ENCODE measurements at places on chromosomes 11 and 22.

DNA sequence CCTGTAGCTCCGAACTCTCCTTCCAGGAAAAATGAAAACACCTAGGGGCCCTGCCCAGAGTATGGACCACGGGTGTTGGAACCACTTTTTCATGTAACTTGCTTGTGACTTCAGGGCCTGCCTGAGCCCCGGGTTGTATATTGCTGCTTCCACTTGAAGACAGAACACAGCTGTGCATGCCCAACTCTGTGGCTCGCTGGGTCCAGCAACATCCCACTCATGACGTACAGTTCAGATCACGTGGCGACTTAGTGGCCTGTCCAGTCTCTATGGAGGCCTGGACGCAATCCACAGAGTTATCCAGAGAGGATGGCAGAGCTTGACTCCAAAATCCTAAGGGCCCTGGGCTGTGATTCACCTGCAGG lies 6.8 kb downstream of the C11orf21 start:
- no peak for DNase-seq

DNA sequence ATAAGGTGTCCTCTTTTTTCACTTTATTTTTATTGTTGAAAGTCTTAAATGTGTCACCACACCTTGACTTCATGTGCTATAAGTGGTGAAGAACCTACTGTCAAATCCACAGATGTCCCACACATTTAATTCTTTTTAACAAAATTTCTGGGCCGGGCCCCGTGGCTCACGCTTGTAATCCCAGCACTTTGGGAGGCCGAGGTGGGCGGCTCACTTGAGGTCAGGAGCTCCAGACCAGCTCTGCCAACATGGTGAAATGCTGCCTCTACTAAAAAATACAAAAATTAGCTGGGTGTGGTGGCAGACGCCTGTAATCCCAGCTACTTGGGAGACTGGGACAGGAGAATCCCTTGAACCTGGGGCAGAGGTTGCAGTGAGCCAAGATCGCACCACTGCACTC lies 3.0 kb downstream of the CBL start:
- DNase-seq = no peak

DNA sequence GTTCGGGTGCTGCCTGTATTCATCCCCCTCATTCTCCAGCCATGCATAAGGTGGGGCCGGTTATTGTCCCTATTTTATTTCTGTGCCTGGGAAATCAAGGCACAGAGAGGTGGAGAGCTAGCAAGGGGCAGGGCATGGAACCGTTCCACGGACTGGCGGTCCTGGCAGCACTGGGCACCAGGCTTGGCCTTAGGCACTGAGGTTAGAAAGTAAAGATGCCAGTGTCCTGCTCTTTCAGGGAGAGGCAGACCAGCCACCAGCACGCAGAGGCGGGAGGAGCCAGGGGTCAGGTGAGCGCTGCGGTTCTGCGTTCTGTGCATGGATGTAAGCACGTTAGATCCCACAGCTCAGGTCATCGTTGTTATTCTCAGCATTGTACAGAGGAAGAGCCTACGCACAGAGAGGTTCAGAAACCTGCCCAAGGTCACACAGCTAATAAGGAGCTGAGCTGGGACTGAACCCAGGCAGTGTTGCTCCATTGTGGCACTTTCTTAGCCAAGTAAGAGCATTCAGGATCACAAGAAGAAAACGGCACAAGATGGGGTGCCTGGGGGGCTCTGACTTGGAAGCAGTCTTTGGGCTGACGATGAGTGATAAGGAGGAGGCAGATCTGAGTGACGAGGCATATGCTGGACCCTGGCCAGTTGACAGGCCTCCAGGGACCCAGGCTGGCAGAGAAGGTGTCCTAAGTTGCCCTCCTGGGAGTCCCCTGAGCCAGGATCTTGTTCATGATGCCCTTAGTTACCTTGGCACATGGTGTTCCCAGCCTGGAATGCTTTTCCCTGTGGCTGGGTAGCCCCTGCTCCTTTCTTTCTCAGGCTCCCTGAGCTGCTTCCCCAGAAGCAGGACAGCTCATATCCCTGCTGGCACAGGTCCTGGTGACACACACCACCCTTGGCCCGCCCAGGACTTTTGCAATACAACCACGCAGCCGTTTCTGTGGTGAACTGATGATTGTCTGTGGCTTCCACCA lies 41.1 kb downstream of the OSBPL5 start:
- peak; percentile 95 for DNase-seq

- no peak for DNase-seq
Observed at GRCh38 chr22:40410731-40411505, 40.5 kb downstream of the SGSM3 start.

- no peak for DNase-seq
Observed at GRCh38 chr22:39569066-39569465, 1.5 kb upstream of the CACNA1I start.

GRCh38 chr11:33575311-33575710 lies 125.3 kb downstream of the C11orf91 start:
- DNase-seq = no peak

DNA sequence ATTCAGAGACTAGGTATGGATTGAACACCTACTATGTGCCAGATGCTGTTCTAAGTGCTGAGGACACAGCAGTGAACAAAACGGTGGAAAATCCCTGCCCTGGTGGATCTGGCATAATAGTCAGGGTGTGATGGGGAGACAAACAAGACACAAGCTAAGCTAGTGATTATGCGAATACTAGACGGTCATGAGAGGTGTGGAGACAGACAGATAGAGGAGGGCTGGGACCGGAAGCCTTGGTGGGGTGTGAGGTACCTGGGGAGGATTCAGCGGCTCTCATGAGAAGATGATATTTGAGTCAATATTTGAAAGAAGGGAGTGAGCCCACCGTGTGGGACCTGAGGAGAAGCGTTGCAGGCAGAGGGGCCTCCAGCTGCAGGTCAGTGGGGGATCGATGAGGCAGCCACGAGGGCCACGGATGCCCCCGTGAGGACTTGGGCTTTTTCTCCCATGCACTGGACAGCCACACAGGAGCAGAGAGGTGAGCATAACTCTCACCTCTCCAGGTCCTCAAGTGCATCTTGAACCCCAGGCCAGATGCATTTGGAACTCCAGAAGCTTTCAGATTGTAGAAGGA lies 4.7 kb downstream of the CD5 start:
- no peak for DNase-seq

GRCh38 chr22:23375031-23375827 lies 194.9 kb downstream of the BCR start:
- no peak for DNase-seq

- no peak for DNase-seq
Observed at GRCh38 chr11:71453918-71454304, 908 bp downstream of the NADSYN1 start.

GRCh38 chr22:48613566-48614200 lies 1214.0 kb downstream of the BRD1 start:
- no peak for DNase-seq

DNA sequence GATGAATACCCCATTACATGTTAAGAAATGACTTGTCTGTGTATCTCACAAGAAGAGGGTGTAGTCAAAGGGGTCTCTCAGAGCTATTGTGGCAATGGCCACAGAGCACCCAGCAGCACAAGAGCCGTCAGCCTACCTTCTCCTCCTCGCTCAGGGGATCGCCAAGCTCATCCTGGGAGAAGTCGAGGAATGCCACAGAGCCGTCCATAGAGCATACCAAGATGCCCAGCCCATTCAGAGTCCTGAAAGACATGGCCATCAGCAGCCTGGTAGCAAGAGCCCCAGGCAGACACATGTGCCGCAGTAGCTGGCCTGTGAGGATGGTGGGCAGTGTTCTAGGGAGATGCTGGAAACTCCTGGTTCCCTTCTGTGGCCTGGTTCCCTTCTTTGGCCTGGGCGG lies 44.0 kb downstream of the HIRA start:
- DNase-seq = no peak

- DNase-seq = peak; percentile 32
Observed at GRCh38 chr11:106424111-106424510, 346.6 kb downstream of the AASDHPPT start.

- peak; percentile 55 for DNase-seq
Observed at GRCh38 chr11:12235947-12236743, 125.8 kb downstream of the MICAL2 start.

- DNase-seq = peak; percentile 33
Observed at GRCh38 chr11:18527512-18527911, 770 bp upstream of the TSG101 start.

- peak; percentile 87 for DNase-seq
Observed at GRCh38 chr11:86678823-86679222, 6.4 kb upstream of the ME3 start.

DNA sequence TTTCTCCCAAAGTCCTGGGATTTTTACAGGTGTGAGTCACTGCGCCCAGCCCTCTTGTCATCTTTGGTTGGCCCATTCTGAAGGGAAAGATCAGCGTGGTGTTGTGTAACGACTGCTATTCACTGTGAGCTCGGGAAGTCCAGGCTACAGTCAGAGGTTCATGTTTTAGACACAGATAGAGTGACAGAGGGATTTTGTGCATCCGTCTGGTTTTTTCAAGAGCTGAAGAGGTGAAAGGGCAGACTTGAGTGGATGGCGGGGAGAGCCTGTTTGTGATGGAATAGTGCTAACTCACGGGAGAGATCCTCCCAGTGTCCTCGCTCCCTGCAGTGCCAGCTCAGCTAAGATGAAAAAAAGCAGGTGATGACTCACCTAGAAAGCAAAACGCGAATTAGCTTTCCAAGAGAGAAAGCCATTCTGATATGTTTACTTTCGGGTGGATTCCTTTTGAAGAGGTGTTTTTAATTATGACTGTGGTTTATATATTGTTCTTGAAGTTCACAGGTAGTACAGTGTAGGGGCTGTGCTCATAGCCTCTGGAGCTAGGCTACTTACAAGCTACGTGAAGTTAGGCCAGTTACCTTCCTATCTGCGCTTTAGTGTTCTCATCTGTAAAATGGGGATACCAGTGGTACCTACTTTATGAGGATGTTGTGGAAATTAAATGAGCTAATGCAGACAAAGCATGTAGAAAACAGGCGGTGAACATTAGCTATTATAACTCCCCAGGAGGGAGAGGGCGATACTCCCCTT lies 67.2 kb downstream of the C11orf91 start:
- DNase-seq = peak; percentile 92

DNA sequence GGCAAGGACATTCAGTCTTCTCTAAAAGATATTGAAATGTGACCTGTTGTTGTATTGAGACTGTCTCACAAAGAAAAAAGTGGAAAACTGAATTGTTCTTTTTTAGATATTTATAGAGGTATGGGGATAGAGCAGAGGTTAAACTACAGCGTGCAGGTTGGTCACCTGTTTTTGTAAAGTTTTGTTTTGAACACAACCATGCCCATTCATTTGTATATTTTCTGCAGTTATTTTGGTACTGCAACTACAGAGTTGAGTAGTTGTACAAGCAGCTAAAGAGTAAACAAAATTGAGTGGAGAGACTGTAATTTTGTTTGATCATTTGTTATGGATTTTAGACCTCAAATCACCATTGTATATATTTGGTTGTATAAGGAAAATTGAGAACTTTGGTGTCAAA lies 11.3 kb downstream of the EED start:
- no peak for DNase-seq

- DNase-seq = no peak
Observed at GRCh38 chr11:95042906-95043305, 6.3 kb upstream of the KDM4F start.

DNA sequence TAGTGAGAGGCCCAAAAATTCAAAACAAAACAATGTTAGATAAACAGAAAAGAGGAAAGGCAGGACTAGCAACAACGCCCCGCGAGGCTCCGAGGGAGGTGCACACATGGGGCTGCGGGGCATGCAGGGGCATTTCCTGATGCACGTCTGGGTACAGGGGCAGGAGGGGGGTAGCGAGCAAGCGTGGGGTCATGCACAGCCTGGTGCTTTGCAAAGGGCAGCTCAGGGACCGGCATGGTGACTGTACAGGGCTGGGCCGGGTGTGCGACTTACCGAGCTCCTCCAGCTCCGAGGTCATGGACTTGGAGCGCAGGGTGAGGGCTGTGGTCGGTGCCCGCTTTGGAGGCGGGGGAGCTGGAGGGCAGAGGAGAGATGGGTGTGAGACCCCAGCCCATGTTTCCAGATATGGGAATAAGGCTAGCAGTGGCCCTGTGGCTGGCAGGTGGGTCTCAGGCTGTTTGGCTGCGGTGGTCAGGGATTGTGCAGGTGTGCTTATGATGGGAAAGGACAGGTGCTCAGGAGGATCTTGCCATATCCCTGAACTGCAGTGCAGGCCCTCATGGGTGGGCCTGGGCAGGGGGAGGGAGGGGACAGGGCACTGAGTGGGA lies 103.7 kb downstream of the CTTN start:
- DNase-seq = no peak

GRCh38 chr11:113475160-113475761 lies at the start of gene DRD2:
Gene DRD2 (minus strand): TSS chr11:113475398. CDS start chr11:113424651, 50,747 bp downstream.
- no peak for DNase-seq

GRCh38 chr11:77207019-77207485 lies 79.0 kb downstream of the MYO7A start:
- DNase-seq = no peak

DNA sequence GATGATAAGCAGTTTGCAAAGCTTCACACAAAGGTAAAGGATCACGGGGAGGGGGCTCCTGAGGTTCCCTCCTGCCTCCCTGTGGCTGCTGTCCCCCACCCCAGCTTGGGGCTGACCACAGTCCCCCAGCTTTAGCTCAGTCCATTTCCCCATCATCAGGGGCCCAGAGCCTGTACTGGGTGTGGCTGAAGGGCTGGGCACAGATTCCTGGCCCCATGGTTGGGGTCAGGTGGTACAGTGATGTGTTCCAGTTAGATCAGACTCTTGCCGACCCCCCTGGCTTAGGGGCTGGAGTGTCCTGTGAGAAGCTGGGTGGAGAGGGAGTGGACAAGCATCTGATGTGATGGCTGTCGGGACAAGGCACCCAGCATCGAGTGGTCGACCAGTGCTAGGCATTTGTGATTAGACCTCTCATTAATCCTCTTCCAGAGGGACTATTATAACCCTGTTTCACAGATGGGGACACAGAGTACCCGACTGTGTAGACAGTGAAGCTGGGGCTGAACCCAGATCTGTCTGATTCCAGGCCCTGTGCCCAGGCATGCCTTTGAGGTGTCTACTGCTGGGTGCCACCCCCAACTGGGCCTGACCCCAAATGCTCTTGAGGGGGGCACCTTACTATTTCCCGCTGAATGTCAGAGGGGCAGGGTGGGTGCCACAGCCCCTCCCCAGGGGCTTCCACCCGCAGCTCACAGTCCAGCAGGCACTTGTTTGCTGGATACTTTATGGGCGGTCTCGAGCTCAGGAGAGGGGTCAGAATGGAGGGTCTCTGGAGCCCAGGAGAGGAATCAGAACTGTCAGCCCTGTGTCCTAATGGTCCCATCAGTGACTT lies 4.3 kb downstream of the SHANK3 start:
- no peak for DNase-seq

DNA sequence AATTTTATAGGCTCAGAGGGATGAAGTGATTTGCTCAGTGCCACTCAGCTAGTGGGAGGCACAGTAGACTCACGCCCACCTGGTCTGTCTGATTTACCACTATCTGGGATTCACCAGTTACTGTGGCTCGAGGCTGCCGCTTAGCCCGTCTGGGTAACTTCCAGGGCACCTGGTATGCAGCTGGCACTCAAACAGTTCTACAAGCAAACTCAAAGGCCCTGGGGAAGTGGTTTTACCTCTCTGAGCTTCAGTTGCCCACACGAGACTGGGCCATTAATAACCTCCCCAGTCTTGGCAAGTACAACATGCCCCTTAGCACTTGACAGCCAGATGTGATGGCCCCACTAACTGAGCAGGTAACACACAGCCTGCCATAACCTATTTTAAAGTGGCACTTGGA lies 2.6 kb downstream of the GDPD5 start:
- no peak for DNase-seq

GRCh38 chr11:119975561-119976152 lies 162.3 kb downstream of the TRIM29 start:
- no peak for DNase-seq
